CD4-positive, alpha-beta T cell treated with Interleukin-2 at 100 ng/mL for 4 hours (primary cell): ENCODE measurements at places on chromosomes 1 and 21.

GRCh38 chr1:175152006-175152652, 40.4 kb downstream of the KIAA0040 start:
- DNase-seq, result peak; percentile 75

DNA sequence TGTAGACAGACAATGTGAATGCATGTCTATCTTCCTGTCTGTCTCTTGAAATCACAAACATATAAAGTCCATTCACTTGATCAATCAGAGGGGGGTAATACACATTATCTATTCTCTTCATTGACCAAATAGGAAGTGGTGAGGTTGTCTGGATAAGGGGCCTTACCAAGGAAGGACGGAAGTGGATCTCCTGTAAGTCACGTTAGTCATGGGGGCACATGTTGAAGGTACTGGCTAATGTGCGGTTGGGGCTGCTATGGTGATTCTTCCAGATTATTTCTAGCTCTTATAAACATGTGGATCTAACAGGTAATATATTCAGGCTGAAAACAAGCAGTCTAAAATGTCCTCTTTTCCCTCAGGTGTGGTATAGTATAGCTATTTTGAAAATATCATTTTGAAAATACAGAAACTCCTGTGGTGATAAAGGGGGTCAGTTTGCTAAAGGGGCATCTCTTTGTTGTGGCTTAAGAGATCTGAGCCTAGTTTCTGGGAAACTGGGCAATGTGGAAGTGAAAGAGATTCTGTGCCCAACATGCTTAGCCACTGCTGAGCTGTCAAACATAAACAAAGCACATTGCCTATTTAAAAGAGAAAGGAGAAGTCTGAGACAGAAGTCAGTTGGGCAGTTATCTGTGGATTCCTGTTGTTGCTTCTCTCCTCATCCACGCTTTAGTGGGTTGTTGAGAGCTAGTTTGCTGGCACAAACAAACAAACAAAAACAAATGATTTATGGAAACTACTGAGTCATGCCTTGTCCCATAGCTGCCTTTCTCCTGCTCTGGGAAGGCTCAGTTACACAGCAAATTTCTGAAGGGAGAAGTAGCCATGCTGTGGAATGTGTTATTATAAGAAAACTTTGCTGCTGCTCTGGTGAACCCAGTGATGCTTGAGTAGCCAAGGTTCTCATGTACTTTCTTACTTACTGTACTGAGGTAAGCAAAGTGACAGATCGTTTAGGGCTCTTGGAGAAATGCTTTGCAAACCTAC, 166.9 kb downstream of the HLX start:
- DNase-seq, result no peak

GRCh38 chr1:226466296-226466695, 58.4 kb upstream of the PARP1 start:
- DNase-seq, result no peak

GRCh38 chr1:35535243-35535642, 22.0 kb downstream of the KIAA0319L start:
- DNase-seq, result no peak

DNA sequence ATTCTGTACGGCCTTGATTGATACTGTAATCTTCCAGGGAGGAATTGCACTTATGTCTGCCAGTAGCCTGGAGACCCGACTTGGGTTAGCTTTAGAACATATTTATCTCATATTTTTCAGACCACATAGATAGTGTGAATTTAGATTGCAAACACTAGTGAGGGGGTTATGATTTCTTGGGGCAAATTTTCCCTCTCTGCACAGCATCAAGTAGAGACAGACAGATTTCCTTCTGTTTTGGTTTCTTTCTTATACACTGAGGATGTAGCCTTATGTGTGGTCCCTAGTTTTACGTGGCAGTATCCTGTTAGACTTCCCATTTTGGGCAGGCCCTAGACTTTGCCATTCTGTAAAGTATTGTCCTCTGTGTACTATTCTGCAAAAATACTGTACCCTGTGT, 29.0 kb downstream of the SOAT1 start:
- no peak for DNase-seq

DNA sequence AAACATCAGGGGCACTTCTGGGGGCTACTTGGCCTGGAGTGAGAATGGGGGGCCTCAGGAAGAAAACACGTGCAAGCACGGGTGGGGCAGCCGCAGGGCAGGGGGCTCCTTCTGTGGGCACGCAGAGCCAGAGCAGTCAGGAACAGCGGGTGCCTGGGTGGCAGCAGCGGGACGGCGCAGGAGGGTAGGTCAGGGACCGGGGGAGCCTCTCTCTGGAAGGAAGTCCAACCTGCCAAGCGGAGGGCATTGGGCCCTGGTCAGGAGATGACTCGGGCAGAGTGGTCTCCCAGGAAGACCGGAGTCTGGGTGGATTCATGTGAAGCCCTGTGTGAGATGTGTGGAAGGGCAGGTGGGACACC, 27.1 kb downstream of the CTNNBIP1 start:
- DNase-seq, result no peak

GRCh38 chr1:241007668-241008067, 349.3 kb downstream of the RGS7 start:
- no peak for DNase-seq

DNA sequence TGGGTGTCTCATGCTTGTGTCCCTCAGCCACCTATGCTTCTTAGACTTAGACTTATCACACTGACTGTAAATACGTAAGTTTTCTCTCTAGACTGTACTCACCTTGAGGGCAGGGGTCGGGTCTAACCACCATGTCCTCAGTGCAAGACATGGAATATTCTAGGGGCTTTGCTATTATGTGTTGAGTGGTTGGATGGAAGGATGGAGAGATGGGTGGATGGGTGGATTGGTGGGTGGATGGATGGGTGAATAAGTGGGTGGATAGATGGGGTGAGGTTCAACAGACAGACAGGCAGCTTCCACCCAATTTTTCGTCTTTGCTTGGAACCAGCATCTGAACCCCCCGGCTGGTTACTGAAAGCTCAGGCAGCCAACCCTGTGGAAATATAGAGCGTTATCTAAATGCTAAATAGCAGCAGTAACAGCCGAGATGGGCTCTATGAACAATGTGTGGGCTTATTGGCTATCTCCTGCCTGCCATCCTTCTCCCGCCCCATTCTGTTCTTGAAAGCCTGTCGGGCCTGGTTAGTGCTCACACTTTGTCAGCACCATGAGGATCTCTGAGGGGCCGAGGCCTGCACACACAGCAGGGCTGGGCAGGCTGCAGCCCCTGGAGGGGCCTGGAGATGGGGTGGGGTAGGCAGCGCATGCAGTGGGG, 130.7 kb downstream of the ACTL8 start:
- no peak for DNase-seq

DNA sequence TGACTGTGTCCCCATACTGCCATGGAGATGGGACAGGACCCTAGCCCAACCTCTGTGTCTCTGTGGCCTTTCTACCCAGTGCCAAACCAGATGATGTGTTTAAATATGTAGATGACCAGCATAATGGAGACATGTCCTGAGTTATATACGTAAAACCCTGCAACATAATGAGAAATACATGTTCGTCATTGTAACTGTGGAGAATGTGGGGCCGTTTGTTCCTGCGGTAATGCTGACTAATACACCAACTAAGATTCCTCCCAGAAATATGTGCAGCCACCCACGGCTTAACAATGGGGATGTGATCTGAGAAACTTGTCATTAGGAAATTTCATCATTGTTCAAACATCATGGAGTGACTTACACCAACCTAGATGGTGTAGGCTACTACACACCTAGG, 71.7 kb upstream of the SIM2 start:
- DNase-seq, result no peak

DNA sequence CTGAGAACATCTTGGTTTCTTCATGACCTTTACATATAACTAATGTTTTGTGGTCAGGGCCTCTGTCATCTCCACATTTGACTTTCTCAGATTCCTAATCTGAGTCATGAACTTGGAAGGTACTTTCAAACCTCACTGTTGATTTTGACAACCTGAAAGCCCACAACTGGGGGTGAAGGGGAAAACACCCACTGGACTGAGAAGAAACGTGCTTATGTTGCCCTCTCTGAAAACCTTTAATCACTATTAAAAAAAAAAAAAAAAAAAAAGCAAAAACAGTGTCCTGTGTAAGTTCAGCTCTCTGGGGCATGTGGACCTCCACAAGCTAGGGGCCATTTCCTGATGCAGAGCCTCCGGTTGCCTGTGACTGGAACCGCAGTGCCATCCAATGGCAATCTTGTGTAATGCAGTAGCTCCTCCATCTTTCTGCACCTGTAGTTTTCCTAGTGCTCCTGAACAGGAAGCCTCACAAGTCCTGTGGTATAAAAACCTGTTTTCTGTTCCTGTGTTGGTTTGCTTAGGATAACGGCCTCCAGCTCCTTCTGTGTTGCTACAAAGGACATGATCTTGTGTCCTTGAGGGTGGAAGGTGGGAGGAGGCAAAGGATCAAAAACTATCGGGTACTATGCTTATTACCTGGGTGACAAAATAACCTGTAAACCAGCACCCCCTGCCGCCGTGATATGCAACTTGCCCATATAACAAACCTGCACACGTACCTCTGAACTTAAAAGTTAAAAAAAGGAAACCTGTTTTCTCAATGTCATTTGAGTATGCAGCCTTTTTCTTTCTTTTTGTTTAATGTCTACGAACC, 124.5 kb downstream of the ZNF648 start:
- no peak for DNase-seq

- DNase-seq, result no peak
Observed at GRCh38 chr21:27776925-27777553, 810.2 kb upstream of the ADAMTS5 start.

DNA sequence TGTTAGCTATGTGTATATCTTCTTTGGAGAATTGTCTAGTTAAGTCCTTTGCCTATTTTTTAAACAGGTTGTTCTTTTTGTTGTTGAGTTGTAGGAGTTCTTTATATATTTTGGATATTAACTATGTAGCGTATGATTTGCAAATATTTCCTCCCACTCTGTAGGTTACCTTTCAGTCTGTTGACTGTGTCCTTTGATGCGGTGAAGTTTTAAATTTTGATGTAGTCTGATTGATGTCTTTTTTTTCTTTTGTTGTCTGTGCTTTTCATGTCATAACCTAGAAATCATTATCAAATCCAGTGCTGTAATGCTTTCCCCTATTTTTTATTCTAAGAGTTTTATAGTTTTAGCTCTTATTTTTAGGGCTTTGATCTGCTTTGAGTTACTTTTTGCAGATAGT, 8.7 kb upstream of the KISS1 start:
- no peak for DNase-seq

GRCh38 chr1:151024540-151025146, 11.7 kb upstream of the BNIPL start:
- DNase-seq, result peak; percentile 91

DNA sequence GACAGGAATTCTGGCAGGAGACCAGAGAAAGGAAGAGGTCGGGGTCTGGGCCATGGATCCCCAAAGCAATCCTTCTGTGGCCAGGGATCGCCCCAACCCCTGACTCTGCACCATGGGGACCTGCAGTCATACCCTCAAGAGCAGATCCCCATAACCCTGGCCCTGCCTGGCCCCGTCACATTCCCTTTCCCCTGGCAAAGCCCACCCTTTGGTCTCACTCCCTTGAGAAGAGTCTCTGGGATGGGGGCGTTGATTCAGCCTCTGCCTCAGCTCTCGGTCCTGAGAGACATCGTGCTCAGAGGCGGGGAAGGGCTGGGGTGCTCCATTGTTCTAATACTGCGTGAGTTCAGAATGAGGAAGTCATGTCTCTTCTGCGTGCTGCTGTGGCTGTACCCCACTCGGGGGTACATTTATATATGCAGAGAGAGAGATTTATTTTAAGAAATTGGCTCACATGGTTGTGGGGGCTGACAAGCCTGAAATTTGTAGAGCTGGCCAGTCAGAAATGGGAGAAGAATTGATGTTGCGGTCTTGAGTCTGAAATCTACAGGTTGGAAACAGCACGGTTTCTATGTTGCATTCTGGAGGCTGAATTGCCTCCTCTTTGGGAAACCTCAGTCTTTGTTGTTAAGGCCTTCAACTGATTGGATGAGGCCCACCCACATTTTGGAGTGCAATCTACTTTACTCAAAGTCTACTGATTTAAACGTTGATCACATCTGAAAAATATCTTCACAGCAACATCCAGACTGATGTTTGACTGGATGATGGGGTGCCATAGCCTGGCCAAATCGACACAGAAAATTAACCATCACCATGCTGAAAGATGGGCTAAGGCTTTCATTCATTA, 4.2 kb upstream of the PADI2 start:
- DNase-seq, result no peak

DNA sequence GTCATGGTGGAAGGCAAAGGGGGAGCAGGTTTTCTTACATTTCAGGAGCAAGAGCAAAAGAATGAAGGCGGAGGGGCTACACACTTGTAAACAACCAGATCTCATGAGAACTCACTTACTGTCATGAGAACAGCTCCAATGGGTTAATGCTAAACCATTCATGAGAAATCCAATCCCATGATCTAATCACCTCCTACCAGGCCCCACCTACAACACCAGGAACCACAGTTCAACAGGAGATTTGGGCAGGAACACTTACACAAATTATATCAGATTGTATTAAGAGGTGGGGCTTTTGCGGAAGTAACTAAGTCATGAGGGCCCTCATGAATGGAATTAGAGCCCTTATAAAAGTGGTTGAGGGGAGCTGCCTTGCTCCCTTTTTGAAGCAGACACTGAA, 48.9 kb upstream of the SAMSN1 start:
- DNase-seq, result no peak

- no peak for DNase-seq
Observed at GRCh38 chr1:227547310-227548118, 15.8 kb upstream of the ZNF678 start.

- DNase-seq, result no peak
Observed at GRCh38 chr1:101820071-101820470, 176.7 kb downstream of the OLFM3 start.

DNA sequence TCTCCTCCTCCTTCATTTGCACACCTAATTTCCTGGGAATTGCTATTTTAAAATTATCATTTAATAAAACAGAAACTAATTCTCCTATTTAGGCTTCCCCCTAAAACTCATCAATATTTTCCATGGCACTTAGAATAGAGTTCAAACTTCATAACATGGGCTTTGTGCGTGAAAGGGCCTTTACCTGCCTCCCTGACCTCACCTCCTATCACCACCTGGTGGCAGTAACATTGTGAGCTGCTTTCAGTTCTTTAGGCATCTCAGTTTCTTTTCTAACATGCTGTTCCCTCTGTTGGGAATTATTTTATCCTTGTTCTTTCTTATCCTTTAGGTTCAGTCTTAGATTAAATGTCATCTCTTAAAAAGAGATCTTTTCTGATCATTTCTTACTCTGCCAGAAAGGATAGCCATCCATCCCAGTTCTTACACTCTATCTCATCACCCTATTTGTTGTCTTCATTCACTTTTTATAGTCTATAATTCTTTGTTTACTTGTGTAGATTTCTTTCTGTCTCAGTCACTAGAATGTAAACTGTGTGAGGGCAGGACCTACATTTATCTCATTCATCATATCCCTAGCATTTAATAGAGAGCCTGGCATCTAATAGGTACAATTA, 133.8 kb upstream of the KIAA1614 start:
- no peak for DNase-seq

DNA sequence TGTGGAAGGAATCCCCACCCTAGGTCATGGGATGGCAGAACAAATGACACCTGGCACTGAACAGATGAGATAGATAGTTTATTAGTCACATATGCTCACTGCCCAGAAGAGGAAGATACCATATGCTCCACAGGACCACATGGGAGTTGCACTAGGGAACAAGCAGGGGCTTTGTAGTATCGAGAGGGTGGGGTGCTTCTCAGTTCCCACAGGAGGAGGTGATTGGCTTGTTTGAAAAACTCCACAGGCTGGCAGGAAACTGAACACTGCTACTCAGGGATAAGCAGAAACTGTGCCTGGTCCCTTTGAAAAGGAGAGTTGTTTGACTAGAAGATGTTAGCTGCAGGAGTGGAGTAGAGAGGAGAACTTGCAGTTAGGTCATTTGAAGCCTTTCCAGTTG, 31.9 kb upstream of the RXRG start:
- no peak for DNase-seq

GRCh38 chr1:164726235-164726634, 167.3 kb downstream of the PBX1 start:
- no peak for DNase-seq
